ENCODE measurements at places on chromosomes 6 and 20. TPM values are rescaled to one million over a fixed set of nuclear protein-coding genes. Genes with fewer than 3 reads are reported as not detected.

Gene RNF39
- total RNA-seq, result not detected

Gene FKBP5
- total RNA-seq, result 140 TPM

Gene LST1
- total RNA-seq, result 9.1 TPM

Gene ALDH8A1
- total RNA-seq, result 1.7 TPM

Gene MYLIP
- 10.6 TPM for total RNA-seq

Gene BFSP1
- 0.23 TPM for total RNA-seq

Gene MYBL2
- total RNA-seq, result 99.8 TPM

Gene OPRL1
- total RNA-seq, result 0.50 TPM

Gene CBFA2T2
- 10.9 TPM for total RNA-seq

Gene KCNK16
- not detected for total RNA-seq

Gene ZNF831
- total RNA-seq, result 7.0 TPM

Gene DEFB132
- total RNA-seq, result not detected

Gene GJA1
- 0.14 TPM for total RNA-seq

Gene MOG
- not detected for total RNA-seq

Gene KIF25
- total RNA-seq, result not detected

Gene LY86
- 1.5 TPM for total RNA-seq

Gene NKX2-2
- total RNA-seq, result not detected

Gene STMND1
- not detected for total RNA-seq

Gene MEI4
- total RNA-seq, result not detected

Gene C6orf118
- total RNA-seq, result not detected

Gene C6orf52
- 1.2 TPM for total RNA-seq

Gene LATS1
- total RNA-seq, result 21.2 TPM

Gene ADAT2
- 26.0 TPM for total RNA-seq

Gene POU3F2
- not detected for total RNA-seq

Gene SLC32A1
- total RNA-seq, result not detected

Gene HUS1B
- total RNA-seq, result 0.87 TPM

Gene THBS2
- total RNA-seq, result not detected

Gene KIFC1
- 86.0 TPM for total RNA-seq

Gene CLPSL2
- total RNA-seq, result not detected

Gene RHAG
- not detected for total RNA-seq

Gene IRAK1BP1
- total RNA-seq, result 1.6 TPM

Gene DSP
- total RNA-seq, result 0.09 TPM

Gene OR12D3
- total RNA-seq, result not detected

Gene ARMH2
- total RNA-seq, result not detected

Gene HSPA12B
- total RNA-seq, result not detected

Gene HLA-DOB
- 1.6 TPM for total RNA-seq

Gene ULBP3
- 0.77 TPM for total RNA-seq

Gene BTN1A1
- not detected for total RNA-seq

Gene RSPO4
- not detected for total RNA-seq

Gene CENPB
- total RNA-seq, result 48.3 TPM

Measured in activated CD4-positive, alpha-beta T cell treated with anti-CD3 and anti-CD28 coated beads for 36 hours (primary cell).